ENCODE measurements at places on chromosomes 11 and 22.
A peak's percentile ranks its signal among the peaks of the same experiment; 100 is the strongest.

GRCh38 chr11:35836205-35836604, 107.7 kb upstream of the LDLRAD3 start:
- no peak for DNase-seq

- DNase-seq = no peak
Observed at GRCh38 chr11:89608234-89608966, 101.7 kb upstream of the TRIM77 start.

GRCh38 chr11:34259087-34259486, 98.7 kb downstream of the ABTB2 start:
- DNase-seq = no peak

DNA sequence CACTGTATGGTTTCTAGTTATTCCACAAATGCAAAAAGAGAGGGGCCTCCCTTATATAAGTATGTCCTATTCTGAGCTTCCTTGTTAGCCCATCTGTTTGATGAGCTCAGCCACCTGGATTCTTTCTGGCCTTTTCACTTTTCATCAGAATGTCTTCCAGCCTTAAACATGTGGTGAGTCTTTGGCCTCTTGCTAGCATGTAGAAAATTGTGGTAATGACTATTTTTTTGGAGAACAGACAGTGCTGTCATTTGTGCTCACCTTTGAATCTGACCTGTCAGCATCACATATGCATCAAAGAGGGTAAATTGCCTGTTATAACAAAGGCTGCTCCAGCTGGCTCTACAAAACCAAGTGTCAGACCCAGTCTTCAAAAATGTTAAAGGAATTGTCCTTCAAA, 558.7 kb downstream of the RAB38 start:
- no peak for DNase-seq

DNA sequence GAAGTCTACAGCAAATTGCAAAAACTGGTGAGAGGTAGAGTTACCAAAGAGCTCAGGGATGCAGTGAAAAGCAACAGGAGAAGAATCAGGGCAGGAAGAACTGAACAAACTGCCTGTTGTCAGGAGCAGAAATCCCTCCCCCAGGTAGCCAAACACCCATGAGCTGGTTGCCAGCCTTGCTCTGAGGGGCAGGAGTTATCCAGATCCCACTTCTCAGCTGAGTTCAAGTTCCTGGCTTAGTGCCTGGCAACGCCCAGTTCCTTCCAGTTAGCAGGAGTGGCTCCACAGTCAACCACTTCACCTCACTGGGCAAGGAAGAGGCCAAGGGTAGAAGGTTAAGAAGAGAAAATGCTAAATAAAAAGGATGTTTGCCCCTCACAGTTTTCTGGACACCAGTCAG, 1.9 kb upstream of the MPZL2 start:
- DNase-seq = no peak

DNA sequence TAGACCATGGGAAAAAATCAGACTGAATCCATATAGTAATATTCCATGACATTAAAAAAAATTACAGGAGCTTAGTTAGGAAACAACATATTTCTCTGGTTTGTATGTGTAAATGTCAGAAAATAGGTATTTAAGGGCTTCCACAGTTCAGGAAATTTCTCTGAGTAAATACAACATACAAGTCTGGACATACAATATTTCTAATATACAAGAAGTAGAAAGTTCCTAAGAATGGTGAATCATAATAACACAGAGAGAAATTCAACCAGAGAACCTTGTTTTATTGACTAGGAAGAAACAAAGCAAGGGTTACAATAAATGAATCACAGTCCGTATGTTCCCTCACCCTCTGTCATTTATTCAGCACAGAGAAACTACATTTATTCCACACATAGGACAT, 532.7 kb upstream of the FAT3 start:
- no peak for DNase-seq

- no peak for DNase-seq
Observed at GRCh38 chr22:27692243-27692642, 109.3 kb downstream of the MN1 start.

GRCh38 chr11:108494182-108494581, 4.0 kb downstream of the POGLUT3 start:
- no peak for DNase-seq

DNA sequence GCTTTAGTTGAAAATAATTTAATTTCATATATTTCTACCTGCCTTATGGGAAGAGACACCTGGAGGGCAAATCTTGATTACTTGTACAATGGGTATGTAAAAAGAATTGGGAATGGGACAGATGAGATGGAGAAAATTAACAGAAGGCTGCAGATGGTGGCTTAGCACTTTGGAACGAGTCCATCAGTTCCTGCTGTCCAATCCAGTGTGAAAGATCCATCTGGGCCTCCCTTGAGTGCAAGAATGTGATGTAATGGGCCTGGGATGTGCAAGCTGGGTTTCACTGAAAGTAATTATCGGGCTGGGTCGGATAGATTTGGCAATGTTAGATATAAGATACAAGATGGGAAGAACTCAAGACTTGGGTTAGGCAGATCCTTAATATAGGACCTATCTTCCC, 42.0 kb downstream of the CECR2 start:
- DNase-seq = no peak

DNA sequence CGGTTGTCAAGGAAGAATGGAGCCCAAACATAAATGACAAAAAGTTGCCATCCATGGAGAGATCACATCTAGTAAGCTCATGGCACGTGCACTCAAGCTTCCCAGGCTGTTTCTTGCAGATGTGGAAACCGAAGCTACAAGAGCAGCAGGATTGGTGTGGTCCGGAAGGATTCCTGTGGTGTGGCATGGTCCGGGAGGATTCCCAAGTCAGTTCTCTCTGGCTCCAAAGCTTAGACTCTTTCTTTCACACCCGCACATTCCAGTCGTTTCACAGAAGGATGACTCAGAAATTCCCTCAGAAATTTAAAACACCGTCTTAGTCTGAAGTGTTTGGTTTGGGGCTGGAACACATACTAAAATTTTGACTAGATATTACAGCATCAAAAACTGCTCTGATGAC, 78.0 kb upstream of the DRD2 start:
- no peak for DNase-seq

- DNase-seq = no peak
Observed at GRCh38 chr22:48254311-48254873, 1491.9 kb downstream of the TBC1D22A start.

DNA sequence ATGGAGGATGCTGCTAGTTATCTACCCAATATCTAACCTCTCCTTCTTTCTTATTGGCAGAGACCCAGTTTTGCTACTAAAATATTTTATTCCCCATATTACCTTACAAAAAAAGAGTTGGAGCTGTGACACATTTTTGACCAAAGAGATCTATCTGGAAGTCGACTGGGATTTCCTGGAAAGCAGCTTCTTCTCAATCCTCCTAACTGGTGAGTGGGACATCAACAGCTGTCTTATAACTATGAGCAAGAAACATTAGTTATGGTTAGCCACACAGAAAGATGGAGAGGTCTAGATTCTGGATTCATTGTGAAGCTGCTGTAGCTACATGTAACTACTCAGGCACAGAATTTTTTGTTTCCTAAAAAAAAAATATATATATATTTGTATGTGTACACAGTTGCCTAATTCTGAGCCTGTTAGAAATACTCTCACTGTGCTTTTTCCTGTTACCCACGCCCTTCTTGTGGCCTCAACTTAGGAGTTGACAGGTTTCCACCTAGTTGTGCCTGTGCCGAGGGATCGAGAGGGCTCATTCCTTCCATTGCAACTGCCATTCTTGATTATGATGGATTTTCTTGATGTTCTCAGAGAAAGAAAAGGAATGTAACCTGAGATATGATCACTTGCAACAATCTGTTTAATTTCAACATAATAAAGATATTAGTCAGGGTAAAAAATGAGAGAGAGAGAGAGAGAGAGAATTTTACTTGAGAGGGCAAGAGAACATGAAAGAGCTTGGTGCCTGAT, 142.0 kb downstream of the SLC17A6 start:
- no peak for DNase-seq

DNA sequence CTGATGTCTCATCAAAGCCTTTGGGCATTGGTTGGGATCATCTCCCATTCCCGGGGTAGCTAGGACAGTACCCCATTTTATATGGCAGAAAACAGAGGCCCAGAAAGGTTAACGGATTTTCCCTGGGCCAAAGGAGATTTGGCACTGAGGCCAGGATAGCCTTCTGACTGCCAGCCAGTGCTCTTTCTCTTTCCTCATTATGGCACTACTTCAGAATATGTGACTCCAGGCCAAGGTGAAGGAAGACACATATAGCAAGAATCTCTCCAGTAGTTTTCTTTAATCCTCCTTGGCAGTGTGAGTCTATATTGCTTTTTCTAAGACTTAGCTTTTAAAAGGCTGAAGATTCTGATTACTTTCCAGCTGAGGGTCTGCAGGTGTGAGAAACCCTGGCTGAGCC, 94.8 kb upstream of the AMOTL1 start:
- no peak for DNase-seq

DNA sequence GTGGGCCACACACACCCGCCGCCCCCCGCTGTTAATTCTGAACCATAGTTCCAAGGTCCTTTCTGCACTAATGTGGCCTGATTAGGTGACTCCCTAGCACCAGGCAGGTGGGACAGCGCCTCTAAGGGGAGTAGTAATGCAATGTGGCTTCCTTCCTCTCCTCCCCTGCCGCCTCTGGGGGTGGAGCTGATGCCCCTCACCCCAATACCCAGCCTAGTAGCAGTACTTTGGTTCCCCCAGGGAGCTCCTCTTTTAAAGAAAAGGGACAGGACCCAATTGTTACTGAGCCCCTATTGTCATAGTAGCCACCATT, 14.4 kb downstream of the RTN4RL2 start:
- no peak for DNase-seq

DNA sequence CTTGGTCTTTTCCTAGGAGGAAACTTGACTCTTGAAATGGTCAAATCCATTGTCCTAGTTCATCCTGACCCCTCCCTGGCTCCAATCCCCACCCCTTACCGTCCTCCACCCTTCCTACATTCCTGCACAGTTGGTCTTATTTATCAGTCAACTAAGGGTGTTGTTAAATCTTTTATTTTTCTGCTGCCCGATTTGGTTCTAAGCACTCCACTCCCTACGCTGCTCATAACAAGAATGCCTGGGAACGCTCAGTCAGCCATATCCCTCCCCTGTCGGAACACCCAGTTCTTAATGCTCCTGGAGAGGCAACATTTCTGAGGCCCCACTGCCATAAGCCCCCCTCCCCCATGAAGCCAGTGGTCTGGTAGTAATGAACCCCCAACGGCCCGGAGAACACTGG, 9.7 kb downstream of the EHF start:
- no peak for DNase-seq

DNA sequence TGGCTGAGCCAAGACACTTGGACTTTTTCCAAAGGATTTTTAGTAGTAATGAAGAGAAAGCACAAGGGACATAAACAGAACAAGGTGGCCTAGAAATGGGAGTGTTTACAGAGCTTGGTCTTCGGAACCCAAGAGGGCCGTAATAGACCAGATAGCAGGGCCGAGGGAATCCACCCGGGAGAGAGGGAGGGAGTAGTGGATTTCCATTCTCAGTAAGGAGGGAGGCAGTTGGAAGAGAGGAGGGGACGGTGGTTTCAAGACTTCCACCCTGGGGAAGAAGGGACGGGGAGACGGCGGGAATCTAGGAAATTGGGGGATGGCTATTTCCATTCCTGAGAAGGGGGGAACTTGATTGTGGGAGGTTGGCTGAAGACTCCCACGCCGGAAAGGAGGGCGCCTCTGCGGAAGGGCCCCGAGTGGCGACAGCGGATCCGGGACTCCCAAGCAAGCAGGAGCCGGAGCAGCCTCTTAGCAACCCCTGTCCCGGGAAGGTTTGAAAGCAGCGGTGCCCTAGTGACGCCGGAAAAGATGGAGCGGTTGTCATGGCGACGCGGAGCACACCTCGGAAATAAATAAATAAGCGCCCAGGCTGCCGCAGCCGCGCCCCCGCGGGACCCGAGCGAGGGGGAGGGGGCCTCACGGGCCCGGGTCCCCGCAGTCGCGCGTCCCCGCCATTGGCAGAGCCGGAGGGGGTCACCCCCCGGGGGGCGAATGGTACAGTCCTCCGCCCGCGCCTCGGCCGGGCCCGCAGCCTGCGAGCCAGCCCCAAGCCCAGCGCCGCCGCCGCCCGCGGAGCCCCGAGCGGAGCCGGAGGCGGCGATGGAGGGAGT, 31.6 kb downstream of the EIF3F start:
- DNase-seq = peak; percentile 87

DNA sequence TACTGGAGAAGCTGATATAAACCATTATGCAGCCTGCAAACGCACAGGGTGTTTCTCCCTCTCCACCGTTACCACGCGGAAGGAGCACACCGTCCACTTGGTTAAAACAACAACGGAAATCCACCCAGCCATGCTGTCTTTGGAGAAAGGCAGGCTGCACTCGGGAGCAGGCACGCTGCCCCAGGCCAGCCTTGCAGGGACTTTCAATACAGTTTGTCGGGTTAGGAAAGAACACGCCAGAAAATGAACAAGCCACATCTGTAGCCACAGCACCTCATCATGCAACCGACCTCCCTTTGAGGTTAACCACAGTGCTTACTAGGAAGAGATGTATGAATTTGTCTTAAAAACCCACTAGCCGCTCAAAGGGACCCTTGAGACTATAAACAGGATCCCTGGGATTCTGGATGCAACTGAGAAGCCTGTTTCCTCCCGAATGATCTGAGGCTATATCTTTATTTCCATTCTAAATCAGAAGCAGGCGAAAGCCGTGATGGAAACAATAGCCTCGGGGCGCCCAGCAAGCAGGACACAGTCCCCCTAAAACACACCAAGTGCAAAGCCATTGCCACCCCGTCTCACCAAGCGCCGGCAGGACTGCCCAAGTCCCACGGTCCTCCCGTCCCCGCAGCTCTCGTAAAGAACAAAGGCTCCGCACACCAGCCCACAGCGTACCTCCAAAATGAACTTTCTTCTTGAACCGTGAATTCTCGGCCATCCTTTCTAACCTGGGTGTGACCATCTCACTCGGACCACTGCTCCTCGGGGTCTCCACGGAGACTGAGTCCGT, 318.9 kb downstream of the CTTN start:
- no peak for DNase-seq

DNA sequence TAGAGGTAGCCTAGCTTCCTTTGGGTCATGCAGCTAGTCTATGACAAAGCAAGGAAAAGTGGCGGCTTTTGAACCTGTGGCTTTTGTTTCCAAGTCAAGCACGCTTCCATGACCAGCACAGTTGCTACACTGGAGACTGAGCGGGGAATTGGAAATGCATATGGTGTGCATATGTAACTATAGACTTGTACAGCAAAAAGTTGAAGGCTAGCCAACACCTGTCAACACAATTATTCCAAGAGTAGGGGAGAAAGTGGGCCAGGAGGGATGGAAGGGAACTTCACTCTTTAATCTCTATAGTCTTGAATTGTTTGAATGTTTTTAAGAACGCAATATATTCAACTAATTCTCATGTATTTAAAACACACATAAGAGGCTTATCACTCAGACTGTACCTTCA, 218.5 kb upstream of the CADM1 start:
- DNase-seq = no peak

DNA sequence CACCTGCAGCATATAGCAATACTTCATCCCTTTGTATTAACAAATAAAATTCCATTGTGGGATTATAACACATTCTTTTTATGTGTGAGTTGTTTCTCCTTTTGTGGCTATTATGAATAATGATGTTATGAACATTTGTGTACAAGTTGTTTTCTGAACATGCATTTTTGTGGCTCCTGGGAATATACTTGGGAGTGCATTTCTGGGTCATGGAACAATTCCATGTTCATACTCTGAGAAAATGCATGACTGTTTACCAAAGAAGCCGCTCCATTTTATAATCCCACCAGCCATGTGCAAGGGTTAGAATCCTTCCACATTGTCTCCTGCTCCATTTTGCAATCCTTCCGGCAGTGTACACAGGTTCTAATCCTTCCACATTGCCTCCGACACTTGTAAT, 713.8 kb downstream of the TBC1D22A start:
- no peak for DNase-seq
